ENCODE measurements at places on chromosomes 6 and 20. TPM values are rescaled to one million over a fixed set of nuclear protein-coding genes. Genes with fewer than 3 reads are reported as not detected.

DNA sequence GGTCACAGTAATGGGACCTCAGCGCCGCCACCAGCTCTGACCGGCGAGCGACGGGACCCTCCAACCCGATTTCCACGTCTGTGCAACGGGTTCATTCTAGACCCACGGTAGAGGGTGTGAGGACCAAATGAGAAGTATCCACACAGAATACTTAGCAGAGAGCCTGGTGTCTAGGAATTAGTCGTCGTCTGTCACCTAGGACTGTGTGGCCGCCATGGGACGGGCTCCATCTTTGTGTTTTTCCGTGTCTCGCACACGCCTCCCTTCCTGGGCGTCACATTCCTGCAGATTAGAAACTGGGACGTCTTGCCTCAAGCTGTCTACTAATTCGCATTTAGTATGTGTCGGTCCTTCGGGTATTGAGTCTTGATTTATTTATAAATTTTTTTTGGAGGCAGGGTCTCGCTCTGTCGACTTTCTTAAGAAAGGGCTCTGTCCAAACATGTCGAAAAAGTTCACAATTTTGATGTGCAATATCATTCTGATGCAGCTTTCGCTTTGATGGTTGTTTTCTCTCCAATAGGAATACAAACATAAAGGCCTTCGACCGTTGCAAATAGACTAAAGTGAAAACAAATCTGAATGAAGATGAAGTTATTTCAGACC is 563 bp downstream of the MGME1 start:
- no peak for ATAC-seq

- no peak for ATAC-seq
Observed at GRCh38 chr20:44448753-44449546, 26.7 kb upstream of the TTPAL start.

DNA sequence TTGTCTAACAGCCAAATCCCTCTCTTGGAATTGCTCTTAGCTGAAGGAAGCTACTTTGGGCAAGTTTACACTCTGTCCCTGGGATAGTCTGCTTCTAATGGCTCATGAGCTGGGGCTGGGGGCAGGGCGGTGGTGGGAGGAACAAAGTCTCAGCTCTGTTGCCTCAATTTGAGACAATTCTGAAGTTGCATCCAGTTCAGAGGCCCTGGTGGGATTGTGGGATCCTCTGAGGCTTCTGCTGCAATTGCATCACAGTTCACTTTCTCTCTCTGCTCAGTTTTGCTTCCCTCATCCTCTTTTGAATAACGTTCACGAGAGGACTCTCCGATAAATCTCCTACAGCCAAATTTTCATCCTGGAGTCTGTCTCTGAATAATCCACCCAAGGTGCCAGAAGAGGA is 440.6 kb upstream of the SLC35B3 start:
- ATAC-seq: peak; percentile 22

DNA sequence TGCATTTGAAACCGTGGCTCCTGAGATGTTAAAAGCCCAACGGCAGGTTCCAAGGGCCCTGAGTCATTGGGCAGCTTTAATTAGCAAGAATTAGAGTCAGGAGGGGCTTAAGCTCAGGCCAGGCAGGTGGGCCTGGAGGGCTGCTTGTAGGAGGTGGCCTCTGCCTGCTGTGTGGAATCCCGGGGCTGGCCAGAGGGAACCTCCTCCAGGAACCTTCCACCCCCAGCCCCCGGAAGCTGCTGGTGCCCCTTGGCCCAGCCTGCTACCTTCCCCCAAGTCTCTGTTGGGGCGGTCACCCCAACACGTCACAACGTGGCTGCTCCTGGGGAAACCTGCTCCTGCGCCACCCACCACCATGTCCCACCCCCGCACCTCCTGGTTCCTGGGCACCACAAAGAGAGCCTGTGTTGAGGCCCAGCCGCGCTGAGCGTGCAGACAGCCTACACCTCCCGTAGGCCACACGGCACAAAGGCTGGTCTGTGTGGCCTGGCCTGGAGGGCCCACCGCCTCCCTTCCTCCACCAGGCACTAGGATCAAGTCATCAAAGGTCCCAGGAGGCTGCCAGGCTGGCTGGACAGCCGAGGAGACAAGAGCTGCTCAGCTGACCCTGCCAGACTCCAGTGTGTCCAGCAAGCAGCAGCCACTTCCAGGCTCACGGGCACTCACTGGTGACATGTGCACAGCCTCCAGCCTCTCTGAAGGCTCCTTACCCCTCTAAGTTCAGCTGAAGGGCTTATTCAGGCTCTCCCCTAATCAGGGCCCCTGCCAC is 86.3 kb downstream of the SNX5 start:
- ATAC-seq: no peak

- peak; percentile 45 for ATAC-seq
Observed at GRCh38 chr20:38032585-38033329, 499 bp downstream of the TTI1 start.

DNA sequence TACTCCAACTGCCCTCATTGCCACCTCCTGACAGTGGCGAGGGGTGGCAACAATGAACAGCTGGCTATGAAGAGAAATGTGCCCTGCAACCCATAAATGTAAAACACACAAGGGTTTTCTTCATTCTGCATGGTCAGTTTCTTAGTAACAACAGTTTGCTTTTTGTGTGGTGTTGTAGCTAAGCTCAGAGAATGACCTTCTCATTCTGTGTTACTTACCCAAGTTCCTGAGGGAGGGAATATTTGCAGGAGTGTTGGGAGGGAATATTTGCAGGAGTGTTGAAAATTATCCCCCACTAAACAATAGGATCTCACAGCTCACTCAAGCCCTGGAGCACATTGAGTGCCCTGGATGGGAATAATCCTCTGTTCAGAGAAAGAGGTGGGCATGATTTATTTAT is 456.4 kb upstream of the CDH4 start:
- ATAC-seq: no peak

GRCh38 chr20:63043348-63044203 is 36.8 kb upstream of the BHLHE23 start:
- ATAC-seq: no peak

GRCh38 chr20:16027686-16028085 is 545.6 kb downstream of the KIF16B start:
- no peak for ATAC-seq

DNA sequence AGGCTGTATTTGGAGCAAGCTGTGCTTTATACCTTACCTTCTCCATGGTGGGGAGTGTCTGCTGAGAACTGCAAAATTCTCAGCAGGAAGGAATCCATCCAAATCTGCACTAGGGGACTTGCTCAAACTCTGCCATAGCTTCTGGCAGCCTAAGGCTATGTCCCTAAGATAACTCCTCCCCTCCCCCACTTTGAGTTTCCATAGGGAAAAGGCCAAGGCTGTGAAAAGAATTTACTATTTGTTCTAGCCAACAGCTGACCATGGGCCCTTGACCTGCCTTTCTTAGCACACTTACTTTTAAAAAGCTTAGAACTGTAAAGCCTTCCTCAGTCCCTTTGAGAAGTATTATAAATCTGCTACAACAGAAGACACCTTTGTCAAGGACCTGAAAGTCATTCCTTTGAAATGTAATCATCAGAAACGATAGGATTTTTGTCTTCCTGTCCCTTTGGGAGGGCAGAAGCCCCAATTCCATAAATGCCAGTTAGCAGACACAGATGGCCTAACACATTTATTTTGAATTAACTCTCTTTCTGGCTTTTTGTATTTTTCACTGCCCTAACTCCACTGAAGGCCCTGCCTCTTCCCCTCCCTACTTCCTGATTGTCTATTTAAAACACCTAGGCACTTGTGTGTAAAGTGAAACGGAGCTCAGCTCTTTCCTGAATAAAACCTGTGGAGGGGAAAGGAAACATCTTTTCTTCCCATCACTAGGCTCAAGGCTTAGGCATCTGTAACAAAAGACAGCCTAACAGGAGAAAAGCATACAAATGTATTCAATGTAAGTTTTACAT is 157.1 kb downstream of the AKAP7 start:
- ATAC-seq: no peak

DNA sequence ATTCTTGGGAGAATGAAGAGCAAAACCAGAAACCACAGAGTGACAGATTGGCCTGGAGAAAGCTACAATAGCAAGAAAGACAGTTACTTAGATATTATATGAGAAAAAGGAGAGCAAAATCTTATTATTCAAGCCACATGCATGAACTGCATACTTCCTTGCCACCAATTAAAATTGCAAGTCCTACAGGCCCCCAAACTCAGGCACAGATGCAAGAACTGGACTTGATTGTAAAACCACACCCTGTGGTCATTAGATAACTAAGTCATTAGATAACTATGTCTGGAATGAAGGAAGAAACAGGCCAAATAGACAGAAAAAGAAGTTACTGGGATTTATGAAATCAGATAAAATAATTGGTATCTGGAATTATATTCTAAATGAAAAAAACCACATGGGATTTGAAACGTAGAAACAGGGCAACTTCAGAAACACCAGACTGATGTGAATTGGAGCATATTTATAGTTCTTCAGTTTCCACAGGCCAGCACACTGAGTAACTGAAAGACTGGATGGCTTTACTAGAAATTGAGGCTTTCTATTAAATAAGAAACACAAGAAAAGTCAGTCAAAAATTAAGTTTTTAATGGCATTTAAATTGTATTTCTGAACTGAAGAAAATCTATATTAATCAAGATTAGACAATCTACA is 49.4 kb upstream of the CARMIL1 start:
- peak; percentile 36 for ATAC-seq

DNA sequence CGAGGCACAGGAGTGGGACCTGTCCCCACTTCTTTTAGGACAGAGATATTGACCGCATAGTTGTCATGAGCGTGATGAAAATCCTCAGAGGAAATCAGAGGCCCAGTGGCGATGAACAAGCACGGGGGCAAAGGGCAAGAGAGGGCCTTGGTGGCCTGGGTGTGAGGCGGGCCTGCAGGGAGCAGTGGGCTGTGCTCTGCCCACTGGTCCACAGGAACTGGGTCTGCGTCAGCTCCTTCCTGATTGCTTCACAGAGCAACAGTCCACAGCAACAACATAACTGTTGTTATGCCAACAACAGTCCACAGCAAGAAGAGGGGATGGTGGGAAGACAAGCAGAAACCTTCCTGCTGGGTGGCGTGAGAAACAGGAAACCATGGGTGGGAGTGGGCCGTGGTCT is 335.6 kb downstream of the ZFAND3 start:
- peak; percentile 58 for ATAC-seq

GRCh38 chr6:142945446-142946180 is 637 bp upstream of the HIVEP2 start:
- peak; percentile 30 for ATAC-seq

- no peak for ATAC-seq
Observed at GRCh38 chr6:125792680-125793079, 1.9 kb downstream of the NCOA7 start.

- no peak for ATAC-seq
Observed at GRCh38 chr20:58697201-58697866, 4.7 kb downstream of the NPEPL1 start.

- no peak for ATAC-seq
Observed at GRCh38 chr6:108417027-108417426, 122.2 kb downstream of the AFG1L start.

- ATAC-seq: no peak
Observed at GRCh38 chr6:136706430-136706829, 85.8 kb downstream of the MAP3K5 start.

- ATAC-seq: no peak
Observed at GRCh38 chr20:49629606-49630005, 61.7 kb upstream of the PTGIS start.

GRCh38 chr6:119720160-119720559 is 370.6 kb upstream of the MAN1A1 start:
- ATAC-seq: no peak

DNA sequence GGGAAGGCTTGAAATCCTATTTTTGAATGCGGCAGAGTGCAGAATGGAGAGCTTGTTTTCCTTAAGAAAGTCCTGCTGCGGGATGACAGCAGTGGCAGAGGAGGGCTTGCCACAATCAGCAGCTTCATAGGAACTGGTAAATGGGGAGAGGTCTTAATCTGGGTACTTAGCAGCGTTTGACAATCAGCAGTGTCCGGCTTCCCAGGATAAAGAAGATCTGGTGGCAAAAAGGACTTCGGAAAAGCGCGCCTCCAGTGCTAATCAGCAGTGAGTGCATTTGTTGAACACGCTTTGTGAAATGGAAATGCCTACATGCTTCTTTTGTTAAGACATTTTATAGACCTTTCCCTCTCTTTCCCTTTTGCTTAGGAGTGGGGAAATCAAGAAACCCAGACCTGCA is 735.7 kb downstream of the QKI start:
- ATAC-seq: no peak

- ATAC-seq: peak; percentile 10
Observed at GRCh38 chr6:32969685-32970412, 1.5 kb downstream of the BRD2 start.

ZBTB9 gene
- 3.5 TPM for total RNA-seq

TCF21 gene
- 14.3 TPM for total RNA-seq

ZNF334 gene
- total RNA-seq: 1.6 TPM

FAM162B gene
- 5.6 TPM for total RNA-seq

Measured in gastroesophageal sphincter (tissue), 4 donors.